ENCODE measurements at places on chromosomes 4 and X.
A peak's percentile ranks its signal among the peaks of the same experiment; 100 is the strongest.

DNA sequence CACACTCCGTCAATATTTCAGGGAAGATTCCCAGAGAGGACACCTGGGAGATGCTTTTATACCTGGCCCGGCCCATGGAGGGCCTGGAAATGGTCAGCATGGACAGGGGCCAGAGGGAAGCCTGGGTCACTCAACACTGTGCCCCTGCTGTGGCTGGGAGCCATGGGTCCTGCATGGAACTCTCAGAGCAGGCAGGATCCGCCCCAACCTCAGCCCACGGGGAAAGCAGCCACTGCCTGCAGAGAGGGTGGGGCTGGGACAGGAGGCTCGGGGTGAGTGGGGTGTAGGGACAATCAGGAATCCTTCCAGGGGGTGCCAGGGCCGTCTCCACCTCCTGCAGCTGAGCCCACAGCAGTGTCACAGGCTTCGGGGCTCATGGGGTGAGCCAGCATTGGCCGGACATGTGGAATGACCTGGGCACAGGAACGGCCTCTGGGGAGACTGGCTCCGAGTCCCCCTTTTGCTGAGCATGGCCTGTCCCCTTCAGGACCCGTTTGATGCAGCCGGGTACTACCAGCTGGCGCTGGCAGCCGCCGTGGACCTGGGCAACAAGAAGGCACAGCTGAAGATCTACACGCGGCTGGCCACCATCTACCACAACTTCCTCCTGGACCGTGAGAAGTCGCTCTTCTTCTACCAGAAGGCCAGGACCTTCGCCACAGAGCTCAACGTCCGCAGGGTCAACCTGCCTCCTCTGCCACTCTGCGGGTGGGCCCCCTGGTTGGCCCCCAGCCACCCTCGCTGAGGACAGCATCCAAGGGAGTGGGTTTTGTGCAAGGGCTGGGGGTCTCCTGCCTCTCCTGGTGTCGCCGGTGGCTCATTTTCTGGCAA lies 29.1 kb upstream of the HTRA3 start:
- DNase-seq: no peak

DNA sequence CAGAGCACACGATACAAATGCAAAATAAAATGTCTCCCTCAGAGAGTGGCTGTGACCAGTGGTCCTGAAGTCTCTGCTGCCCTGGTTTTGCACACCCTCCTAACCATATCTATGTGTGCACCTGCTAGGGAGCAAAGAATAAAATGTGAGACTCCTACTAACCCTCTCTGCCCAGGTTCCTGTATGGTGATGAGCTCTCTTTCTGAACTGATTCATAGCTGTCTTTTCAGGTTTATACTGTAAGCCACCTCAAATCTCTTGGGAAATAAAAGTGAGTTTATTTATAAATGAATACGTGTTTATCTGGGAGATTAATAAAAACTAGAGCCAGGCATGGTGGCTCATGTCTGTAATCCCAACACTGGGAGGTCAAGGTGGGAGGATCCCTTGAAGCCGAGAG lies 126.0 kb upstream of the RBPJ start:
- no peak for DNase-seq

- DNase-seq: no peak
Measured at GRCh38 chr4:171765514-171765913, 47.7 kb upstream of the GALNTL6 start.

GRCh38 chrX:9356846-9357245 lies 108.0 kb upstream of the TBL1X start:
- DNase-seq: no peak

GRCh38 chr4:24089851-24090534 lies 200.1 kb upstream of the PPARGC1A start:
- no peak for DNase-seq

- no peak for DNase-seq
Measured at GRCh38 chr4:62131049-62131448, 930.9 kb downstream of the ADGRL3 start.

- peak; percentile 33 for DNase-seq
Measured at GRCh38 chr4:10006601-10007435, 14.5 kb downstream of the SLC2A9 start.

GRCh38 chr4:175143116-175143515 lies 225.0 kb downstream of the ADAM29 start:
- no peak for DNase-seq

DNA sequence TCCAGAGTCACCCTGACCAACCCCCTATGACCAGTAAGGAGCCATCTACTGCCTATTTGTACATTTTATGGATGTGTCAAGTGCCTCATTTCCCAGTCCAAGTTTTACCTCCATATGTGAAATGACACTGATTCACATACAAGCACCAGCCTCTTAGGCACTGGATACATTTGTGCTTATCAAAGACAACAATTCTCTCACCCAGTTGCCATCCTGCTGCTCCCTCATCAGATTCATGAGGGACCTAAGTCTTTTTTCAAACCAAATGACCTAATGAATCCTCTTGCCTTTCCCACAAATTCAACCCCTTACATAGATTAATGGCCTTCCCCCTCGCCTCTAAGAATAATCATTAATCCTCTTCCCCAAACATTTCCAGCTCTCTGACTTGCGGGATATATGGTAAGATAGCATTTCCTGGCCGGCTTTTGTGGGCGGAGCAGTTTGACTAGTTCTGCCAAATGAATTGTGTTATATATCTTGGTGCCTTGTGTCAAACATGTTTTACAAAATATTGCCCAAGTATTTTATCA lies 233.9 kb downstream of the ARAP2 start:
- DNase-seq: no peak

- no peak for DNase-seq
Measured at GRCh38 chrX:44621078-44621477, 78.4 kb upstream of the FUNDC1 start.

GRCh38 chr4:53821179-53821851 lies 230.0 kb upstream of the LNX1 start:
- DNase-seq: no peak

DNA sequence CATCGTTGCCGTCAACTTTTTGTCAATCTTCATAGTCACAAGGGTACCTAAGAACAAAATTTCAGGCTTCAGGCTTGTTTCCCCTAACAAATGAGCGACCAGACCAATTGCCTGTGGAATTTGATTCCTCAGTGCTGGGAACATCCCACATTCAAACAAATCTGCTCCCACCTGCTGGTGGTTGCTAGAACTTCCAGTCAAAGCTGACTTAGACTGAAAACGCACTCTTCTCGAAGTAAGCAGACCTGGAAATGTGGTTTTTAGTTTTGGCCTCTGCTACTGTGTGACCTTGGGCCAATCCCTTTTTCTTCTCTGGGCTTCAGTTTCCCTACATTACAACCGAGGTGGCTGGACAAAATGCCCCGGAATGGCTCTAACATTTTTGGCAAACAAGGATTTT lies 1.8 kb upstream of the GABRQ start:
- DNase-seq: no peak

GRCh38 chr4:141022111-141022695 lies 111.1 kb downstream of the RNF150 start:
- no peak for DNase-seq

- DNase-seq: no peak
Measured at GRCh38 chrX:84155938-84156337, 32.1 kb downstream of the RPS6KA6 start.

DNA sequence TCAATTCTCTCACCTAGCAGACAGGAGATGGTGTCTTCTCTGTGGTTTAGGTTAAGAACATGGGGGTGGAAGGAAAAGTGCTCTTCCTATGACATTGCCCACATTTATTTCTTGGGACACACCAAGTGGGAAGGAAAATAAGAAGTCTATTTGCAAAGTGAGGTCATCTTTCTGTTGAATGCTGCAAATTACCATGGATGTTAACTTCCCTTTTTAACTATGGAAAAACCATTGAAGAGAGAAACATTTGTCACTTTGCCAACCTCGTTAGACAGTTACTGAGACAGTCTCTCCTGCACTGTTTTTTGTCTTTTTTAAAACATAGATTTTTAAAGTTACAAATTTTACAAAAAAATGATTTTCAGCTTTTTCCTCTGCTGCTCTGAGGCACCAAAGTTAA lies 72.8 kb upstream of the BEND4 start:
- no peak for DNase-seq

DNA sequence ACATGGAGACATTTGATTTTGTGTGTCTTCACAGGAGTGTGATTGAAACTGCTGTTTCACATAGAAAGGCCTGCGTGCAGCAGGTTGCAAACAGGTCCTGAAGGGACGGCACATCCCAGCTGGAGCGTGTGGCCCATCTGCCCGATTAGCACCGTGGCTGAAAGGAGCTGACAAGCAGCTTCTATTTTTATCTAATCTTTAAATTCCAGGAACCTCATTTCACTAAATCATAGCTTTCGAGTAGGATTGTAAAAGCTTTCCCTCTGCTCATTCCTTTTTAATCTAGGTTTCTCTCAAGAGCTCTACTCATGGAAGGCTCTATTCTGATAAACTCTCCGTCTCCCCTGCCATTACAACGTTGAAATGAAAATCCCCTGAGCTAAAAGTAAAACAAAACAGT lies 106.8 kb downstream of the FSTL5 start:
- DNase-seq: no peak

DNA sequence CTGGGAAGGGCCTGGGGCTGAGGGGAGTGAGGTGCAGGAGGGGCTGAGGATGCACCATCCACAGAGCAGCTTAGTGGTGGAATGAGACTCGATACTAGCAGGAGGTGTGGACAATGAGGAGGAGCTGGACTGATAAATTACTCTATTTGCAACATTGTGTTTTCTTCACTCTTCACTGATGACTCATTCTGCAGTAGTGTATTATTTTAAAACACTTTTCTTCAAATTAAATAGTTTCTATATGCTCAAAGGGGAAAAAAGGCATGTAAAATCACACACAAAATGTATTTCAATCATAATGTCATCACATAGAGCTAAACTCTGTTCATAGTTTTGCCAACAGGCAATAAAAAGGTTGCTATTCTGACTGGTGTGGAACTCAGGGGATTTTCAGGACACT lies 467.0 kb upstream of the CTSO start:
- DNase-seq: no peak

- no peak for DNase-seq
Measured at GRCh38 chr4:11585506-11585905, 156.8 kb upstream of the HS3ST1 start.

GRCh38 chr4:10353110-10353509 lies 104.1 kb downstream of the ZNF518B start:
- no peak for DNase-seq

DNA sequence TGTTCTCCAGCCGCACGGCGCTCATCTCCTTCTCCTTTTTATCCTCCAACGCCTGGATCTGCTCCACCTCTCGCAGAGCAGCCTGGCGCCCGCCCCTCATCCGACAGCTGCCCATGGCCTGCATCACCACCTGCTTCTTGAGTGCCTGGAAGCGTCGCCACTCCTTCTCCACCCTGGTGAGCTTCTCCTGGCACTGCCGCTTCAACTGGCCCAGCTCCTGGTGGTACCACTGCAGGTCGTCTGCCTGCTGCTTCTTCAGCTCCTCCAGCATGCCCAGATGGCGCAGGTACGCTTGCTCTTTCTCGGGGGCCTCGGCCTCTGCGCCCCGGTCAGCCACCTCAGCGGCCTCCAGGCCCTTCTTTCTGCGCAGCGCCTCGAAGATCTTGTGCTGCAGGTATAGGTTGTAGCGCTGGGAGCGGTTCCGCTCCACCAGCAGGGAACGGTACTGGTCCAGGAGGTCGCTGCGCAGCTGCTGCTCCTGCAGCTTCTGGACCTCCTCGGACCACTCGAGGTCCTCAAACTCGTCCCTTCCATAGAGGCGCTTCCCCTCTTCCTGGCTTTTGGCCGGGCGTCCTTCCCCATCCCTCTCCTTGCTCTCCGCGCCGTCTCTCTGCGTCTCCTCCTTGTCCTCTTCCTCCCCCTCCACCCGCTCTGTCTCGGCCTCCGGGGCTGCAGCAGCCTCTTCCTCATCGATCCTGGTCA lies 1.2 kb upstream of the TADA2B start:
- DNase-seq: no peak

DNA sequence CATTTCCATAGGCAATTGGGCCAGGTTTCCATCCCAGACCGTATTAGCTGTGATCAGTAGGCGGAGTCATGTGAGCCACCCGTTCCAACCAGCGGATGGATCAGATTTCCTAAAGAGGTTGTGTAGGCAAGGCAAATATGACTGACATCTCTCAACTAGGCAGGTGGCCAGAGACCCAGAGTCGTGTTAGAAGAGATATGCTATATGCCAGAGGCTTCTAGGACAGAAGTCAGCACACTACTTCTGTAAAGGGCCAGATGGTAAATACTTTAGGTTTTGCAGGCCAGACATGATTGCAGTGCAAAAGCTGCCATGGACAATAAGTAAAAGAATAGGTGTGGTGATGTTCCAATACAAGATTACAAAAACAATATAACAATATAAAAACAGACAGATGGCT lies 788.4 kb downstream of the RPA4 start:
- no peak for DNase-seq

DNA sequence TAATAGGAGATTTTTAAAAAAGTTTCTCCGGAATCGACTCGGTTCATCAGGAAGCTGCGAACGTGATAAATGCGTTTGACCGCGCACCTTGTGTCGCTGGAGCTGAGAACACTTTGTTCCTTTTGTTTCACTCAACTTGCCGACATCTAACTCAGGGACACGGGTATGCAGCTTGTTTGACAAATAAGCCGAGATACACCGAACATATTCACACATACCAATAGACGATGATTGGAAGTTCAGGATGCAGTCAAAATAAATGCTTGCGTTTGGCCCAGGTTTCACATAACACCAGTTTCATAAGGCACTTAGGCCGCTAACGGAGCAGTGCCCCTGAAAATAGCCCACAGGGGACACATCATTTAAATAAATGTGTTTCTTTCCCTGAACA lies 932 bp upstream of the SHISA3 start:
- DNase-seq: no peak

DNA sequence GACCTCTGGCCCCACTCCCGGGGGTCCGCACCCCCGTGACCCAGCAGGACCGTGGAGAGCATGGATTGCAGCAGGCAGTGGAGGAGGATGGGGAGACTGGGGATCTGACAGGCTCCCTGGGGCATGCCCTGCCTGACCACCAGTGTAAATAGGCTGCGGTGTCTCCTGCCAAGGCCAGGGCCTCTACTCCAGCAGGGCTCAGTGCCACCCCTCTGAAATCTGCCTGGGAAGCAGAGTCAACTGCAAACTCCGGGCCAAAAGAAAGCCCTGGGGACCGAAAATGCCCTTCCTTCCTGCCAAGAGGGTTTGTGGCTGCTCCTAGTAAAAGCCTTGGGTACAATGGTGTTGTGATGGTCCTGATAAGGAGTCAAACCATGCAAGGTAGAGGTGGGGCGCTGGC lies 6.4 kb downstream of the ADRA2C start:
- DNase-seq: no peak

- no peak for DNase-seq
Measured at GRCh38 chrX:50988649-50989048, 78.1 kb downstream of the BMP15 start.

DNA sequence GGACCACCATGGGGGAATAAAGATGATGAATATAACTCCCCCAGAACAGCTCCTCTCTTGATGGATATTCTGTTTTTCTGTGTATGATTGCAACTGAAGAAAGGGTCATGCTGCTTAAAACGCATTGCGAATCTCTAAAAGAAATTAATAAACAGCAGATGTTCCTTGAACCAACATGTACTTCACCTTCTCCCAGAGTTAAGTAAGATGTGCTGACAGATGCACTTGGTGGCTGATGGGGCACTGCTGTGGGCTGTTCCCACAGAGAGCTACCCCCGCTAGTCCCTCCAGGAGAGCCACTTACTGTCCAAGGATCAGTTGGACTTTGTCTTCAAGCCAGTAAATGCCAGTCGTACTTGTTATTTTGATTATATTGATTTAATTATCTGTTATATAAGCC lies 26.3 kb upstream of the C4orf54 start:
- no peak for DNase-seq

Data from right renal pelvis (tissue), 4 donors.